Thoracic aorta (tissue), 2 donors: ENCODE measurements at places on chromosomes 5 and 9. TPM values are rescaled to one million over a fixed set of nuclear protein-coding genes. Genes with fewer than 3 reads are reported as not detected.

The RNF183 gene
- not detected for total RNA-seq

DNA sequence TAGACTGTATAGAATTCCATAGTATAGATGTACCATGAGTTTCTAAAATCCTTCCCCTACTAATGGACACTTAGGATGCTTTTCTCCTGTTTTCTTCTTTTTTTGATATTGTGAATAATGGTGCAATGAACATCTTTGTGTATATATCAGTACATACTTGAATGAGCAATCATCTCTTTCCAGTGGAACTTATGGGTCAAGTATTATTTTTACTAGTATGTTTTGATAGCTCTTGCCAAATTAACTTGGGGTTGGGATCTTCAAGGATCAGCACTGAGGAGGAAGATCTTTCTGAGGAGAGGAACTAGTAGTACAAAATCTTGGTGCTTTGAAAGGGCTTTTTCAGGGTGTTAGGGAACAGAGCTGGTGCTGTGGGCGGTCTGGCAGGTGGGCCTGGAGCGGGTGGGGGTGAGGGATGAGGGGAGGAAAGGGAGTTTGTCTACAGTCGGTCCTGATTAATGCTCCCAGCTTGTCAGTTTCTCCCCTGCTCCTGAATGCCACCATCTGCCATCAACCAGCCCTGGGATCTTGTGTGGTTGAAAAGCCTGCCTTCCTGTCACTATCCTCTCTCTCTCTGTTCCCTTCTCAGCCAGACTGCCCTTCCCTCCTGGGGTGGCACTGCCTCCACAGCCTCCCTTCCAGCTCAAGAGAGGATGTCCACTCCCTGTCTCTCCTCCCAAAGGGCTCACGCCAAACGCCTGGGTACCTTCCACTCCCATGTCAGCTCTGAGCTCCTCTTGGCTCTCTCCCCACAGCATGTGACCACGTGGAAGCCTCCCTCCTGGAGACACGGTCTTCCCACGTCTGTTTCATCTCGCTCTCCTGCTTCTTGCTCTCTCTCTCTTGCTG is 185.9 kb downstream of the DAB2IP start:
- no peak for DNase-seq
- no peaks in the 10 kb centered on the region for H3K27me3 ChIP-seq
- no peaks in the 10 kb centered on the region for H3K36me3 ChIP-seq
- no peaks in the 10 kb centered on the region for H3K4me1 ChIP-seq

DNA sequence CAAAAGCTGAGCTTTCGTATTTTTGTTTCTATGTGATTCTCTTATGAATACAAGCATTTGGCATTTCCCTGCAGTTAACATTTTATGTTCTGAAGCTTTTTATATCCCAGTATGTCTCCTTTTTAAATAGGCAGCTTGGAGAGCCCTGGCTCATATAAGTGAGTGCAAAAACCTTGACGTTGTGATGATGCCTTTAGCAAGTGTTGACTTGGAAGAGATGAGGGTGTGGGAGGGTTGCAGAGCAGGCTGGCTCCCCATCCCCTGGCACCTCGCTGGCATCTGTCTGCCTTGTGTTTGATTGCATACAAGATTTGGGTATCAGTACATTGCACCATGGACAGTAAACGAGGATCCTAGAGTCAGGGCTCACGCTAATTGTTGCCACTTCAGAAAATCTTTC is 42.1 kb upstream of the DIRAS2 start:
- no peaks in the 10 kb centered on the region for H3K36me3 ChIP-seq
- H3K27me3 ChIP-seq: no peaks in the 10 kb centered on the region
- no peak overlapping the region for H3K4me3 ChIP-seq

DNA sequence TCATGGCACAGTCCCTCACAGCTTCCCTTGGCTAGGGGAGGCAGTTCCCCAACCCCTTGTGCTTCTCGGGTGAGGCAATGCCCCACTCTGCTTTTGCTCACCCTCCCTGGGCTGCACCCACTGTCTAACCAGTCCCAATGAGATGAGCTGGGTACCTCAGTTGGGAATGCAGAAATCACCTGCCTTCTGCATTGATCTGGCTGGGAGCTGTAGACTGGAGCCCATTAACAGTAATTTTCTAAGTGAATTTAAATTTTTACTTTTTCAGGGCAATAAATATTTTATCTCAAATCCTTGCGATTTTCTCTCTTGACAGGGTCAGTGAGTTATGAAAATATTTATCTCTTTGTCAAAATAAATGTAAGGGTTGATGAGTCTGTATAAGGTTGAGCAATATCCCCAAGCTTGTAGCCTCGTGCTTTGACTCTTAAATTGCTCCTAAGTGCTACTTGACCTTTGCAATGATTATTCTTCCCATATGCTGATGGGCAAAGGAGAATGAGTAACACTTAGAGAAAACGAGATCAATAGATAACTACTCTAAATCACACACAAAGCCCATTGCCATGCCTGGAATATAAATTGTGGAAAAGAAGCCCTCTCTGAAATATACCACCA is 82.1 kb upstream of the MOCS2 start:
- no peaks in the 10 kb centered on the region for H3K36me3 ChIP-seq
- H3K4me3 ChIP-seq: no peak overlapping the region
- no peak for DNase-seq
- H3K27ac ChIP-seq: no peak overlapping the region

The CNTFR gene
- total RNA-seq: 8.7 TPM

The TNFSF15 gene
- total RNA-seq: 0.63 TPM

The SH3TC2 gene
- total RNA-seq: 1.1 TPM

GRCh38 chr5:124661317-124662141 is 84.9 kb downstream of the ZNF608 start:
- H3K27ac ChIP-seq: peak overlapping the region; percentile 44
- no peaks in the 10 kb centered on the region for H3K36me3 ChIP-seq
- no peak for DNase-seq
- H3K4me1 ChIP-seq: peaks cover 15% of the 10 kb centered on the region
- peak overlapping the region; percentile 44 for H3K4me3 ChIP-seq

GRCh38 chr5:151240924-151241635 is 11.9 kb upstream of the GM2A start:
- H3K27me3 ChIP-seq: no peaks in the 10 kb centered on the region
- H3K36me3 ChIP-seq: no peaks in the 10 kb centered on the region
- H3K27ac ChIP-seq: no peak overlapping the region
- H3K4me3 ChIP-seq: no peak overlapping the region

GRCh38 chr9:133351526-133351907 is 3.5 kb downstream of the RPL7A start:
- H3K4me3 ChIP-seq: no peak overlapping the region
- peaks cover 36% of the 10 kb centered on the region for H3K36me3 ChIP-seq
- no peak for DNase-seq

GRCh38 chr9:78320875-78321496 is 24.1 kb downstream of the PSAT1 start:
- H3K36me3 ChIP-seq: no peaks in the 10 kb centered on the region
- H3K27me3 ChIP-seq: no peaks in the 10 kb centered on the region
- H3K27ac ChIP-seq: no peak overlapping the region
- no peak overlapping the region for H3K4me3 ChIP-seq
- no peaks in the 10 kb centered on the region for H3K4me1 ChIP-seq

The CCDC112 gene
- 8.4 TPM for total RNA-seq

The RNF38 gene
- total RNA-seq: 32.1 TPM

The IL13 gene
- total RNA-seq: 2.8 TPM

DNA sequence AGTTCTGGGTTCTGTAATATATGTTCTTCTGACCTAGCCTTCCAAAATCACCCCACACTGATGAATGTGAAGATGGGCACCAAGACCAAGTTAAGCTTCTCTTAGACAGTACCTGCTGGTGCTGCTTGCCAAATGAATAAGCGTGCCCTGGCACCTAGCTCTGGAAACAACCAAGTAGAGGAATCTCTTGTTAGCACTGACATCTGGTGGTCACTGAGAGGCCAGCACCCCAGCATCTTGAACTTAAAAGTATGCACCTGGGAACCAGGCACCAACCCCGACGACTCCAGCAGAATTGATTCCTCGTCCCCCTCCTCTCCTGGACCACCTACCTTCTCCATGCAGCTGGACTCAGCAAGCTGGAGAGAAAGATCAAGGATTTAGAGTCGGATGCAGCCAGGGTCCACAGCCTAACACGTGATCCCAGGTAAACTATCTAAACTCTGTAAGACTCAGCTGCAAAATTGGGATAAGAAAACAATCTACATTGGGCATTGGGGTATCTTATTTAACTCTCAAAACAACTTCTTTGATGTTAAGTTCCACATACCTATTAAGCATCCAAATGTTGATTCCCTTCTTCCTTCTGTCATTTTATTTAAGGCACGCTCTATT is 89.8 kb downstream of the SLC1A3 start:
- peaks cover 17% of the 10 kb centered on the region for H3K4me1 ChIP-seq
- no peak for DNase-seq
- no peaks in the 10 kb centered on the region for H3K27me3 ChIP-seq
- no peak overlapping the region for H3K27ac ChIP-seq
- H3K36me3 ChIP-seq: no peaks in the 10 kb centered on the region

The NOXA1 gene
- 3.5 TPM for total RNA-seq

GRCh38 chr5:156322666-156323065 is 4.3 kb upstream of the SGCD start:
- no peaks in the 10 kb centered on the region for H3K27me3 ChIP-seq
- DNase-seq: no peak
- H3K4me1 ChIP-seq: peaks cover 19% of the 10 kb centered on the region
- no peaks in the 10 kb centered on the region for H3K36me3 ChIP-seq
- no peak overlapping the region for H3K4me3 ChIP-seq

DNA sequence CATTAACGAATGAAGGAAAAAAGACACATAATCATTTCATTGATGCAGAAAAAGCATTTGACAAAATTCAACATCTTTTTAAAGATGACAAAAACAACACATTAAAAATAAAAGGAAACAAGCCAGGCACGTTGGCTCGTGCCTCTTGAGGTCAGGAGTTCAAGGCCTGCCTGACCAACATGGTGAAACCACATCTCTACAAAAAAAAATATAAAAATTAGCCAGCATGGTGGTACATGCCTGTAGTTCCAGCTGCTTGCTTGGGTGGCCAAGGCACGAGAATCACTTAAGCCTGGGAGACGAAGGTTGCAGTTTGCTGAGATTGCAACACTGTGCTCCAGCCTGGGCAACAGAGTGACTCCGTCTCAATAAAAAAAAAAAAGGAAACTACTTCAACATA is 77.0 kb downstream of the ERCC6L2 start:
- no peak overlapping the region for H3K4me3 ChIP-seq
- H3K4me1 ChIP-seq: no peaks in the 10 kb centered on the region
- H3K36me3 ChIP-seq: peaks cover 10% of the 10 kb centered on the region
- no peak overlapping the region for H3K27ac ChIP-seq
- no peak for DNase-seq
- H3K27me3 ChIP-seq: no peaks in the 10 kb centered on the region

The SLC36A2 gene
- total RNA-seq: not detected

The EDIL3 gene
- 170 TPM for total RNA-seq

- H3K36me3 ChIP-seq: no peaks in the 10 kb centered on the region
- H3K27me3 ChIP-seq: no peaks in the 10 kb centered on the region
- H3K27ac ChIP-seq: no peak overlapping the region
These were observed 67.0 kb downstream of the SGCD start for GRCh38 chr5:156393980-156394379.

DNA sequence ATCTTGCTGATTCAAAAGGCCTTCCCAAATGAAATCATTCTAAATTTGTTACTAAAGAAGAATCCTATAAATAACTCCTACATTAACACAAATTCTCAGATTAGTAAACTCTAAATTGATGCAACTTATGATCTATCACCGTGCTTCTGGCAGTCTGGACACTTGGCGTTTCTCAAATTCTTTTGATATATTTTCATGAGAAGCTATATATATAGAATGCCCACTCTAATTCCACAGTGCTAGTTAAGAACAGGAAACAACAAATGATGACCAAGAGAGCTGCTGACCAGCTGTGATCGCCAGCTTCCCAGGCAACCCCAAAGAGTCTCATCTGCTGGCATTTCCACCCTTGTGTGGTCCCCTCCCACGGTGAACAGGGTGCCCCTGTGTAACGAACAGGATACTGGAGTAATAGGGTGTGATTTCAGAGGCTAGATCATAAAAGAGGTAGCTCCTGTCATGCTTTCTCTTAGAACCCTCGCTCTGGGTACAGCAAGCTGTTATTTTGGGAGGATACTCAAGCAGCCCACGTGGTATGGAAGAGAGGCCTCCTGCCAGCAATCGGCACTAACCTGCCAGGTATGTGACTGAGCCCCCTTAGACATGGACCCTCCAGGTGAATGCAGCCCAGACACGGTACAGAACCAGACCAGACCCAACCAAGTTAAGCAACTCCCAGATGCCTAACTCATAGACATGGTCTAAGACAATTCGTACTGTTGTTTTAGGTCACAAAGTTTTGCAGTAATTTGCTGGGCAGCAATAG is 64.7 kb downstream of the CDC14B start:
- peaks cover 74% of the 10 kb centered on the region for H3K4me1 ChIP-seq
- H3K27me3 ChIP-seq: no peaks in the 10 kb centered on the region
- H3K4me3 ChIP-seq: no peak overlapping the region
- peak overlapping the region; percentile 91 for H3K27ac ChIP-seq
- no peaks in the 10 kb centered on the region for H3K36me3 ChIP-seq

The MPDZ gene
- total RNA-seq: 81.2 TPM

The LRRC19 gene
- not detected for total RNA-seq

DNA sequence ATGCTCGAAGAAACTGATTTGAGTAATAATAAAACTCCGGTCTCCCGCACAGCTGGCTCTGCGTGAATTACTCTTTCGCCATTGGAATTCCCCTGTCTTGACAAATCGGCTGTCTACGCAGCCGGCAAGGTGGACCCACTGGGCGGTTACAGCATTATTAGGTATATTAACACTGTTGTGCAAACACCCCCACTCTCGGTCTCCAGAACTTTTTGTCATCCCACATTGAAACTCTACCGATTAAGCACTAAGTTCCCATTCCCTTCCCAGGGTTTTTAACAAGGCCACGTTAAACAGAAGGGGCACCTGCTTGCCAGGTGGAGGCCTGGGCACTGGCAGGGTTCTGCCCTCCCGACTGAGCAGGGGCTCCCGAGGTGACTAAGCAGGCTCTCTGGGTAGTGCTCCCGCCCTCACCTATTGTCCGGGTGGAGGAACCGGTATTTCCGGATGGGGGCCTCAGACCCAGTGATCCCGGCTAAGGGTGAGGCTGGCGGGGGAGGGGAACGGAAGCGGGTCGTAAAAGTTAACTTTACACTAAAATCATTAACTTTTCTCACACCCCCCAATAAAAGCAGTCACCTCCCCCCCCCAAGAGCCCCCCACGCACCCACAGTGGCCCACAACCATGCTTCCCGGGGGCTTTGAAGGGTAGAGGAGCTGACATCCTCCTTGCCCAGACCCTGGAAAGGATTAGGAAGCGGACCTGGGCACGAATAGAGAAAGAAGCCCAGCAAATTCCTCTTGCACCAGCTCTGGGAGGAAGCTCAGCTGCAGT is 53.5 kb upstream of the TJP2 start:
- no peaks in the 10 kb centered on the region for H3K36me3 ChIP-seq
- peak overlapping the region; percentile 77 for H3K27ac ChIP-seq
- H3K4me1 ChIP-seq: peaks cover 14% of the 10 kb centered on the region
- DNase-seq: no peak

The HAPLN1 gene
- total RNA-seq: 14.1 TPM
